ENCODE measurements at places on chromosomes 1 and 21.

DNA sequence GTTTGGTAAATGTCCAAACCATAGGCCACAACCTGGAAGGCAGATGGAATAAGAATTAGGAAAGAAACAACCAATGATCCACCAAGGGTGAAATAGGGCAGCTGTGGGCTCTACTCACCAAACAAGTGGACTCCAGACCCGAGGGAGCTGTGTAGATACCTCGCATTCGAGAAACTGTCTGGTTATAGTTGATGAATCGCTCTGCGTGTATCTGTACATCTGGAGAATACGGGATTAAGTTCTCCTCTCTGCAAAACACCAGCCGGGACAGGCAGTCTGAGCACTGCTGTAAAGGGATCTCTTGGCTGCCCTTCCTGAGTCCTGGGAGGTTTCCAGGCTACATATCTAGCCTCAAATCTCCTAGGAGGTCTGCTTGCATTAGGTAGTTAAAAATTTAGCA lies 9.4 kb upstream of the UBR4 start:
- DNase-seq = no peak

DNA sequence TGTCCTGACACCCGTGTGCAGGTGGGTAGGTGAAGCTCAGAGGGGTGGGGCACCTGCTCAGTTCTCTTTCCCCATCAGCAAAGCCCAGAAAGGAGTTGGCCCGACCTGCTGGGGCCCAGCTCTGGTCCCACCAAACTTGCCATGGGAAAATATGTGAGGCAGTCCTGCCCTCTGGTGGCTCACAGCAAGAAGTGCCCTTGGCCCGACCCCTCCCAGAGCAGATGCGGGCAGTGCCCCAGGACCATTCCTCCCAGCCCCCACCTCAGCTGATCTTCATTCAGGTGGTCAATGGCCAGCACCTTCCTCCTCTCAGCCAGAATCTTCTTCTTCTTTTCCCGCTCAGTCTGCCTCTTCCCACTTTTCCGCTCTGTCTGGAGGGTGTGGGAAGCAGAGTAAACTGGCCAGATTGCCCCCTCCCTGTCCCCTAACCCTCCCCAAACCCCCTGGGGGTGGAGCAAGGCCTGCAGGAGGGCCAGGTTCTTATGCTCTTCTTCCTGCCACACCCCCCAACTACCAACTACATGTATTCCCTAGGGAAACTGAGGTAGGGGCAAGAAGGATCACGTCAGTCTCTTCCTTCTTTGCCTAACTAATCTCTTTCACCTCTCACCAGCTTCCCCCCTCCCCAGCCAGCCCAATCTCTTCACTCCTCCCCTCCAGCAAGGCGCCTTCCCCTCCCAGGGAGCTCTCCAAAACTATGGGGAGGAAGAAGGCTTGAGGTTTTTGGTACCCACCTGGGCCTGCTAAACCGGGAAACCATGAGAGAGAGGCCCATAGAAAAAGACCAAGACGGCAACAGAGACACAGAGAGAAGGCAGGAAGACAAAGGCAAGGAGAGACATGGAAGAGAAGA lies 15.6 kb downstream of the TNNT2 start:
- no peak for DNase-seq

DNA sequence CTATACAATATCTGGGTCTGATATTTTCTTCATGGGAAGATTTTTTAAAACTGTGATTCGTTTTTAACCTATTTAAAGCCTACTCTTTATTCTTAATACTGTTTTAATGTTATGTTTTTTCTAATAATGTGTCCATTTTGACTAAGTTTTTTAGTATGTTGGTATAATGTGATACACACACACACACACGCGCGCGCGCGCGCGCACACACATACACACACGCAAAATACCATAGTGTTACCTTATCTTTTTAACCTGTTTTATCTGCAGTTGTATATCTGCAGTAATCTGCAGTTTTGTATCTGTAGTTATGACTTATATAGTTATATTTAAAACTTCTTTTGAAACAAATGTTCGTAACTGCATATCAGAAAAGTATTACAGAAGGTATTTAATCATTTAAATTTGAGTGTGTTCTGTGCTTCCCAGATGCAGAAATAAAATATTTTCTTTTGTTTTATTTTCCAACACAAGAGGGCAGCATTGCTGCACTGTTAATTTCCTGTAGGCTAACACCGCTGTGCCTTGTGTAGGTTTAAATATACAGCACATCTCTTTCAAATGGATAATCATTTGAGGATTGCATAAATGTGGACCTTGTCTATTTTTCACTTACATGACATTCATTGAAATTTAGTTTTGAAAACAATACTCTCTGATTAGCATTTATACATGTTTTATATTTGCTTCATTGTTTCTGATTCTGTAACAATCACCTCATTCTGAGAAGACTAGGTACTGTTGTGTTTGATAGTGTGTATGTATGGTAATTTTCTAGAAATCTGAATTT lies 166.1 kb downstream of the PDE4B start:
- DNase-seq = no peak

GRCh38 chr1:212514056-212514614 lies 81.4 kb downstream of the NENF start:
- no peak for DNase-seq

DNA sequence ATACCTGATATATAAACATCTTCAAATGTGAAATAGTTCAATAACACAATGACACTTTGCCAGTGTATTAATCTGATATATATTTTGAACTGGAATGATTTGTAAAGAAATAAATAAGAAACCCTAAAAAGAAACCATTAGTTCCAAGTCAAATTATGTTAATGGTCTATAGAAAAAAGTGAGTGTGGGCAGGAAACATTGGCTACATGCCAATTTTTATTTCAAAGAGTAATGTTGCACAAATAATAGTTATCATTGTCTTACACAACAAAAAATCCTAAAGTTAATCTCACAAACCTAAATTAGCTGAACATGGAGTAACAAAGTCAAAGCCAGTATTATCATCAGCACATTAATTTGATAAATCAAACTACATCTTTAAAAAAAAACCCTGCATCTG lies 37.9 kb upstream of the BATF3 start:
- no peak for DNase-seq

GRCh38 chr1:110498270-110498669 lies 20.7 kb downstream of the KCNA10 start:
- no peak for DNase-seq

GRCh38 chr1:47585141-47585902 lies 147.5 kb downstream of the FOXD2 start:
- no peak for DNase-seq

DNA sequence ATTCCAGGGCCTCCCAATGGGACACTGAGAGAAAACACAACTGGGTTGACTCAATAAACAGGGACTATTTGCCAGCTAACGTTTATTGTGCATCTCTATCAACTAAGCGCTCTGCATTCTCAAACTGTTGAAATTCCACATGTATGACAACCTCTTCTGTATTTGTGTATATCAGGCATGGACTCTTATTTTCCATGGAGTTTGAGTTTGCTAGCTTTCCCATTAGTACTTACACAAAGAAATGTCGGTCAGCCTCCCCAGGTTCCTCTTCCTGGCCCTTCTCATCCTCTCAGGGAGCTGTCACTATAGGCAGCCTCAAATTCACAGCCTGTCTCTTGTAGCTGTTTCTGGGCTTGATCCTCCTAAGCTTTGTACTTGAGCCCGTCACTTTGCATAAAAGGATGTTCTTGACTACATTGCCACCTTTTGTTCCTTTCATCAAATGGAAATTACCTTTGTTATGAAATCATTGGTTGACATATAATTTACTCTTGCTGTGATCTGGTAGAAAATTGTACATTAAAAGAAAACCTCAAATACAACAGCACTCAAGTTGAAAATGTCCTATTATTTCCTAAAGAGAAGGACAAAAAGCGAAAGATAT lies 60.0 kb upstream of the NTPCR start:
- no peak for DNase-seq

- DNase-seq = no peak
Measured at GRCh38 chr1:169367096-169367685, 406 bp downstream of the NME7 start.

- no peak for DNase-seq
Measured at GRCh38 chr21:37082375-37082774, 9.3 kb downstream of the TTC3 start.

DNA sequence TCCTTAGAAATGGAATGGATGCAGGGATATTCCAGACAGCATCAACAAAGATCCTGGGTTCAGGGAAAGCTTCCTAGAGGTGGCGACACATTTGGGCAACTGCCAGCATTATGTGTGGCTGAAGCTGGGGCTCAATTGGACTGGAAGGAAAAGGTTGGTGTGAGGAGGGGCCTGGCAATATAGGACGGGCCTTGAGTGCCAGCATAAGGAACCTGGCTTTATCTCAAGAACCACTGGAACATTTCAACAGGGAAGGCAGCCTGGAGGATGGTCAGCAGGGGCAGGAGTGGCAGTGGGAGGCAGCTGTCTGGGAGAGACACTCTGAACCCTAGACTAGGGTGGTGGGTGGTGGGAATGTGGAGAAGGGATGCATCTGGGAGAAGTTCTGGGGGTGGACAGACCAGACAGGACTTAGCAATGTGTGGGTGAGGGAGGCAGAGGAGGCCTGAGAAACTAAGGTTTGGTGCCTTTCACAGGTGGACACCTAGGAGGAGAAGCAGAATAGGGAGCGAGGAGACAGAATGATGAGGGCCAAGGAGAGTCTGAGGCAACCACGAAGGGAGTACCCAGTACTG lies 3.5 kb downstream of the SH3BGRL3 start:
- DNase-seq = no peak

DNA sequence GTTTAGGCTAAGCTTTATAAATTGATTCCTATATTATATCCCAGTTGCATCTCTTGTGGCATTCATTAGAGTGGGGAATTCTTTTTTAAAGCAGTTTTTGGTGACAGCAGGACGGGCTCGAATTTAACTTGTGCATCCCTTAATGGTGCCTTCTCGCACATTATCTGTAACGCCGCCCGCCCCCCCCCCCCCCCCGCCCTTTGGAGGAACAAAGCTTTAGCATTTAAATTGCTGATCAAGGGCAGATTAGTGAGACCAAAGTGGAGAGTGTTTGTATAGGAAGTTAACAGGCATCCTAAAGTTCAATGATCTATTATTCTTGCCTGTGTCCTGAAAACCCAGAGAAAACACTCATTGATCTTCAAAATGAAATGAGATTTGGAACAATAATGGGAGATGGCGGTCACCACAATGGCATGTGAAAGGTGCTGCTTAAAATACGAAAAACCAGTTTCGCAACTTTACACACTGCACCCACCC lies 2.2 kb downstream of the LMO4 start:
- DNase-seq = no peak

DNA sequence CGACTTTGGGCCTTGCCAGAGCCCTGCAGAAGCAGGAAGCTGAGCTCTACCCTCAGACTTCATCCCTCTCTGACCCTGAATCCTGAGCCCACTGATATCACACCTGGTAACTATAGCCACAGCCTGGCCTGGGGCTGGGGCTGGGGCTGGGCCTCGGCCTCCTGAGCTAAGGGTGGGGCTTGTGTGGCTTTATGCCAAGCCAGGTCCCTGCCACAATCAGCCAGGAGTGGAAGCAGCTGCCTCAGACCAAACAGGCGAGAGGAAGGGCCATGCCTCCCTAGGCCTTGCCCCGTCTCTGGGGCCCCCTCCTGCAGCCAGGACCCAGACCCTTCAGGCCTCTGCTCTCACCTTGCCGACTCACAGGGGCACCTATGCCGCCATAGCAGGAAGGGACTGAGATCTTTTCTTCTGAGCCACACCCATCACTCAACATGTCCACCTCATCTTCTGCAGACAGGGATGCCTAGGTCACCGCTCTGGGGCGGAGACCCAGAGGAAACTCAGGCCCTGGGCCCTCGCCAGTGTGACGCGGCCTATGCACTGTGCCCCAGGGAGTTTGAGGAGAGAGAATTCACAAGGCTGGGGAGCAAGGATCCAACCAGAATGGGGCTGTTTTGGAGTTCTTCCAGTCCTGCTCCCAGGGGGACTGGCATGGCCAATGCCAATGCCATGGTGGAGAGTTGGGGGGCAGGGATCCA lies 5.7 kb downstream of the UBXN11 start:
- DNase-seq = no peak

- no peak for DNase-seq
Measured at GRCh38 chr1:76075877-76076276, 1.3 kb downstream of the ST6GALNAC3 start.

- peak; percentile 98 for DNase-seq
Measured at GRCh38 chr1:39691383-39692151, at the start of gene HPCAL4. Gene HPCAL4, minus strand, starts transcription at chr1:39691433. Its CDS starts 6,830 bp downstream, at chr1:39684603.

GRCh38 chr1:30191154-30191702 lies 532.2 kb downstream of the MATN1 start:
- DNase-seq = no peak

GRCh38 chr1:51313961-51314777 lies 16.2 kb downstream of the TTC39A start:
- no peak for DNase-seq

DNA sequence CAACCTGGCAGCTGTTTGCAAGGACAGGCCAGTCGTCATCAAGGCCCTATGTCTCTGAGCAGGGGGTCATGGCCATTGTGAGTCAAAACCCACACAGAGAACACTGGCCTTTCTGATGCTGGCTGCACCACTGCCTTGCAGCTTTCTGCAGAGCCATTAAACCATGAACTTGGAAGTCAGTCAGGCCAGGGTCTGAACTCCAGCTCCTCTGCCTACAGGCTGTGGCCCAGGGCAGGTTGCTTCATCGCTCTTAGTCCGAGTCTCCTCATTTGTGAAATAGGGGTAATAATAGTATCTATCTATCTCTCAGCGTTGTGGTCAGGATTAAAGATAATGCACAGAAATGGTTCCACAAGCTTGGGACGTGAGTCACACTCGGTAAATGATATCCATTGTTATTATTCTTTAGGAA lies 35.8 kb upstream of the HIVEP3 start:
- DNase-seq = no peak
